Caco-2 (cell line): ENCODE measurements at places on chromosomes 16 and 17. TPM values are rescaled to one million over a fixed set of nuclear protein-coding genes. Genes with fewer than 3 reads are reported as not detected.

- DNase-seq = no peak
Observed at GRCh38 chr16:48430890-48431289, 45.7 kb upstream of the SIAH1 start.

- no peak for DNase-seq
Observed at GRCh38 chr16:20727181-20727580, 14.4 kb downstream of the THUMPD1 start.

Gene GSG1L
- not detected in 2 replicates for total RNA-seq

GRCh38 chr16:10982465-10983150 is 38.2 kb downstream of the CLEC16A start:
- no peak for DNase-seq

- DNase-seq = no peak
Observed at GRCh38 chr17:74123866-74124444, 79.5 kb upstream of the RPL38 start.

Gene KRT25
- not detected in 2 replicates for total RNA-seq

GRCh38 chr16:86569701-86570447 is 3.2 kb downstream of the FOXC2 start:
- DNase-seq = no peak

GRCh38 chr17:41793784-41794539 is 7.5 kb upstream of the JUP start:
- peak; percentile 87 for DNase-seq

Gene DHRS7C
- not detected in 2 replicates for total RNA-seq

Gene FNDC8
- not detected in 2 replicates for total RNA-seq

- no peak for DNase-seq
Observed at GRCh38 chr17:71376933-71377332, 743.9 kb upstream of the SOX9 start.

- no peak for DNase-seq
Observed at GRCh38 chr16:27600381-27600780, 50.4 kb downstream of the KATNIP start.

Gene RPH3AL
- total RNA-seq = 36.0 and 37.0 TPM in 2 replicates

DNA sequence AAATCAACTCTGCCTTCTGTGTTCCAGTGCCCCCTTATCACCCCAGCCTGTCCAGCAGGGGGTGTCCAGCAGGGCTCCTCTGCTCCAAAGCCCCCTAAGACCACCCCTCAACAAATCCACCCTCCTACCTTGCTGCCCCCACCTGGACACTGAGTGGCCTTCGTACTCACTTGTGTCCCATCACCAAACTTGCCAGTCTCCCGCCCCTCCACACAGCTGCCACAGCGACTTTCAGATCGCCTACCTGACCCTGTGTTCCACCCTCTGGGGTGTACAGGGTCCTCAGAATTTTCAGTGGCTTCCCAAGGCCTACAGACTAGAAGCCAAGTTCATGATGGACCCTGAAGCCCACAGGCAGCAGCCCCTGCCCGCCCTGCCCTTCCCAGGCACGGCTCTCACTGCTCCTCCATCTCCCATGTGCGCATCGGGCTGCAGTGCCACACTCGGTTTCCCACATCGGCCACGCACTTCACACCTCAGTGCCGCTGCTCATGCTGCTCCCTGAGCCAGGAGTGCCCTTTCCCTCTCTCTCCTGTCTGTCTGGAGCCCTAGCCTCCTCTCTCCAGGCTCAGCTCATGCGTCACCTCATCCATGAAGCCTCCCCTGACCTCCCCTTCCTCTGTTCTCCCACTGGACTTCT is 11.8 kb downstream of the KCNH6 start:
- no peak for DNase-seq

DNA sequence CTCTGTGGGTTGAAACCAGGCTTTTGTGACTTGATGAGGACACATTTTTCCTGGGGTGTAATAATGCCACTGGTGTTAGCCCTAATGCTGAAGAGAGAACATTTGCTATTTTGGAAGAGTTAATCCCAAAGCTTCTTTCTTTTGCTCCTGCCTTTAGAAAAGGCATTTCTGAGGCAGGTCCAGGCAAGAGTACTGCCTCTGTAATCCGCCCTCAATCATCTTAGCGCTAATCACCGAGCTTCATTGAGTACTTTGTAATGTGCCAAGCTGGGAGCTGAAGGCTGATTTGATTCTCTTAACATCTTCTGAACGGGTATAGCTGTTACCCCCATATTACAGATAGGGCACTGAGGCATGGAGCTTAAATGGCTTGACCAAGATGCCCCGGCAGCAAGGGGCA is 60.3 kb downstream of the AKAP1 start:
- no peak for DNase-seq

DNA sequence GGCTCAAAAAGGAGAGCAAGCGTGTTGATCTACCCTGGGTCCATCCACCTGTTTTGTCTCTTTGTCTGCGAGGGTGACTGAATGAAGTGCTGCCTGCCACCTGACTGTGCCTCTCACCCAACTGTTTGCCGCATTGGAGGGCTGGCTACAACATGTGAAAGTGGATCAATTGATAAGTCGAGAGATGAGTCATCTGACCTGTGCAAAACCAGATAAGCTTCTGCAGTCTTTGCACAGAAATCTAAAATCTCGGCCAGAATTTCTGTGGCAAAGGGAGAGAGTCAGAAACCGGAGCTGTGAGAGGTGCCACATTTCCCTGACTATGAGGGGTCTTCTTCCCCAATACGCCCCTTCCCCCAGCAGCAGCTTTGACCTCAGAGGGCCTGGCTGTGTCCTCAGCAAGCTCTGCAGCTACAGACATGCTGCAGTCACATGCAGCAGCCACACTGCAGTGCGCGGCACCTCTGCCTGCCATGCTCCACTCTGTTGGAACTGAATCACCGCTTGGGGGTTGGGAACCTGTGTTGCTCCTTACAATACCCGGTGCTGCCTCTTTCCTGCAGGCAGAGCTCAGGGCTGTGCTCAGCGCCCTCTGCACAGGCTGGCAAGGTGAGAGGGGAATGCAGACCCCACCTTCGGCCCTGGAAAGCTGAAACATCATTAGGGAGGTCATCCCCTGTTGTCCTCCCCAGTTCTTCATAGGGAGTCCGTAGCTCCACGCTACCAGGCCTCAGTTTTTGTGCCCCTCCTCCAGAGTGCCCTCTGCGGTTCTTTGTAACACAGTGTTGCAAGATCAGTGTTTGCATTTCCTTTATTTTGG is 16.2 kb upstream of the HAS3 start:
- no peak for DNase-seq

DNA sequence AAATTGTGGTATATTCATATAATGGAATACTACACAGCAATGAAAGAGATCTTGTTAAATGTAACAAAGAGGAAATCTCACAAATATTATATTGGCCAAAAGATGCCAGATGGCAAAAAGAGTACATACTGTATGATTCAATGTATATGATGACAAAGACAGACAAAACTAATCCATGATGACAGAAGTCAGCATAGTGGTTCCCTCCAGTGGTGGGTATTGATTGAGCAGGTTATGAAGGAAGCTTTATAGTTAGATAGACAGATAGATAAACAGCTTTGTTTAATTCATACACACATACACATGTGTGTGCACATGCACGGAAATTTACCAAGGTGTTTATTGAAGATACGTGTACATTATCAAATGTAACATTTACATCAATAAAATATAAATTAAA is 74.4 kb upstream of the SMIM36 start:
- DNase-seq = no peak

- DNase-seq = peak; percentile 34
Observed at GRCh38 chr17:29581583-29582253, 7.7 kb downstream of the GIT1 start.

Gene SPATA22
- not detected in 2 replicates for total RNA-seq

Gene RGS11
- 5.3 and 8.9 TPM in 2 replicates for total RNA-seq

Gene AATK
- 26.4 and 26.6 TPM in 2 replicates for total RNA-seq

Gene EVPLL
- total RNA-seq = not detected in 2 replicates

DNA sequence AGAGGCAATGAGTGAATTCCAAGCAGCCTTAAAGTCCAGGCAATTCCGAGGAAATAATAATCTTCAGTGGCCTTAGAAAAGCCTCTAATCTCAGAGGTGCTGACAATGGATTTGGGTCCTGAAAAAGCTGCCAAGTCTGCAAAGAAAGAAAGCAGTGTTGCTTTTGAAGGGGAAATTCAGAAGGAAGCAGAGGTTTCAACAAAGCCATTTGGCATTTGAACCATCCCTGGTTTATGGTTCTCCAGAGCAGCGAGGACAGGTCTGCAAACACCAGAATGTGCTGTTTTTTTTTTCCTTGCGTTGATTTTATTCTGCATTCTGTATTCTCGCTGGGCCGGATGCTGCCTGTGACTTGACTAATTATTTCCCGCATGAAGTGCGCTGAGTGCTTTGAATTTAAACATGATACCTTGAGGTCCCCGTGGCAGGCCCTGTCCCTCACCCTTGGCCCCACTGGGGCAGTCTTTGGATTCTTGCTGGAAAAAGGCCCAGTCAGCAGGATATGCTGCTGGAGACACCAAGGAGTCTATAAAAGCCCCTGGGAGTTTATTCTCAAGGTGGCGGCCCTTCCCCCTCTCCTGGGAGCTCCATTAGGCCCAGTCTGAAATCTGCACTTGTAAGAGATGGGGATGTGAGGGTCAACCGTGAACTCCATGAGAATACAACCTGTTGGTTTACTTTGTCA is 338.3 kb downstream of the HAPSTR1 start:
- DNase-seq = no peak

DNA sequence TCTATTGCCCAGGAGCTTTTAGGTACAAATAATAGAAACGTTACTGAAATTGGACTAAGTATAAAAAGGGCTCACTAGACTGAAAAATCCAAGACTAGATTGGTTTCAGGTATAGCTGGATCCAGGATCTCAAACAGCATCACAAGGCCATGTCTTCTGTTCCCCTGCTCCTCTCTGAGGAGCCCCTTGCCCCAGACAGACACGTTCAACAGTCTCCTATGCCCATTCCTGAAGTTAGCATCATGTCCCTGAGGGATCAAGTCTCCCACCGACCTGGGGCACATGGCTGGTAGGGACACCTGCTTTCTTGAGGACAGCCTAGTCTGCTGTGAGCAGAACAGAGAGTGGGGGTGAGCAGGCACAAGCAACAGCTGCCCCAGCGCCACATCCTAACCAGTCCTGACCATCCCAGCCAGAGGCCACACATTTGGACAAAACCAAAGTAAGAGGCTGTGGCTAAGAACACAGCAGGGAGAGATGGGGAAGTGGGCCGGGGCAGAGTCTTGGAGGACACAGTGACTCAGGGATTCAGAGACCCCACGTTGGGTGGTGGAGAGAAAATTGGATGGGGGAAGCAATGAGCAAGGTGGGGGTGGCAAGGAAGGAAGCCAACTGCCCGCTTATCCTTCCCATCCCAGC is 10.5 kb upstream of the MMP2 start:
- no peak for DNase-seq

GRCh38 chr17:55292094-55292493 is 27.3 kb downstream of the HLF start:
- DNase-seq = no peak
